ENCODE measurements at places on chromosomes 3 and 15. TPM values are rescaled to one million over a fixed set of nuclear protein-coding genes. Genes with fewer than 3 reads are reported as not detected.

IGSF10 gene
- 10.3 TPM for total RNA-seq

GNAT1 gene
- total RNA-seq, result 1.3 TPM

ZNF148 gene
- 24.6 TPM for total RNA-seq

DPP8 gene
- total RNA-seq, result 53.3 TPM

Data from omental fat pad (tissue), 4 donors.